Esophagus mucosa (tissue), 1 donor: ENCODE measurements at places on chromosomes 2 and 18. TPM values are rescaled to one million over a fixed set of nuclear protein-coding genes. Genes with fewer than 3 reads are reported as not detected.

- ATAC-seq, result no peak
These were observed 215.3 kb downstream of the TTC32 start for GRCh38 chr2:19686439-19686838.

The NEB gene
- 1.7 TPM for total RNA-seq

The COL6A3 gene
- 23.0 TPM for total RNA-seq

The GRB14 gene
- total RNA-seq, result 0.36 TPM

The ATP5F1A gene
- 466 TPM for total RNA-seq

GRCh38 chr18:58209326-58209725 lies 165.3 kb downstream of the NEDD4L start:
- no peak for ATAC-seq

DNA sequence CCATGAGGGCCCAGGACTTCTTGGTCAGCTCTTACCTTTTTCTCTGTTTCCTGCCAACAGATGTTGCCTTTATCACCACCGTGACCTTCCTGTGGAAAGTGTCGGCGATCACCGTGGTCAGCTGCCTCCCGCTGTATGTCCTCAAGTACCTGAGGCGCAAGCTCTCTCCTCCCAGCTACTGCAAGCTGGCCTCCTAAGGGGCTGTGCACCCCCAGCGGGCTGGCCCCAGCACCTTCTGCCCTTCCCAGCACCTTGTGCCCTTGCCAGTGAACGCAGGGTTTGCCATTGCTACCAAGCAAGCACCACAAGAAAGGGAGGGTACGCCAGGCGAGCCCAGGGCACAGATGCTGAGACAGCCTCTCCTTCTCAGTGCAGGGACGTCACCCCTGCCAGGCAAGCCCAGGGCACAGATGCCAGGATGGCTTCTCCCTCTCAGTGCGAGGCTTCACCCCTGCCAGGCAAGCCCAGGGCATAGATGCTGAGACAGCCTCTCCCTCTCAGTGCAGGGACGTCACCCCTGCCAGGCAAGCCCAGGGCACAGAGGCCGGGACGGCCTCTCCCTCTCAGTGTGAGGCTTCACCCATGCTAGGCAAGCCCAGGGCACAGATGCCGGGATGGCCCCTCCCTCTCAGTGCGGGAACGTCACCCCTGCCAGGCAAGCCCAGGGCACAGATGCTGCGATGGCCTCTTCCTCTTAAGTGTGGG lies 18.4 kb upstream of the NFATC1 start:
- ATAC-seq, result no peak
